ENCODE measurements at places on chromosomes 6 and 20. TPM values are rescaled to one million over a fixed set of nuclear protein-coding genes. Genes with fewer than 3 reads are reported as not detected.

GRCh38 chr6:142376800-142377496 lies 75.1 kb downstream of the ADGRG6 start:
- peak; percentile 9 for DNase-seq

- DNase-seq: no peak
Measured at GRCh38 chr6:63935732-63936131, 300.1 kb downstream of the PHF3 start.

GRCh38 chr6:42337985-42338743 lies 113.6 kb downstream of the TRERF1 start:
- no peak for DNase-seq

Gene SLC44A4
- total RNA-seq: 0.14 TPM
